Stimulated activated CD4-positive, alpha-beta T cell treated with anti-CD3 and anti-CD28 coated beads, Interleukin-2, amount 100 ng/mL, for 24 hours (primary cell): ENCODE measurements at places on chromosomes 2 and 18.

DNA sequence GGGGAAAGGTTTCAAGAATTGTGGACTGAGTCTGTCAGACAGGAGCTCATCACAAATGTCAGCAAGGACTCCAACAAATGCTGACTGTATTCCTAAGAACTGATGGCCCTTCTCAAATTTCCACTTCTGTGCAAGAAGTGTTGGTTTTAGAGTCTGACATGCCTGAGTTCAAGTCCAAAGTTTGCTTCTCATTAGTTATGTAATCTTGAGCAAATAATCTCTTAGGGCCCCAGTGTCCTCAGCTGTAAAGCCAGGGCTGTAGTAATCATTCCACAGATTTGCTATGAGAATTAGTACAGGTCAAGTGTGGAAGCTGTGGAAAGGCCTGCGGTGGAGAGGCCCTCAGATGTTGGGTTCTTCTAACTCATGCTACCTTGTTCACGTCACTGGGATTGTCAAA lies 23.9 kb downstream of the MEP1B start:
- DNase-seq = no peak

DNA sequence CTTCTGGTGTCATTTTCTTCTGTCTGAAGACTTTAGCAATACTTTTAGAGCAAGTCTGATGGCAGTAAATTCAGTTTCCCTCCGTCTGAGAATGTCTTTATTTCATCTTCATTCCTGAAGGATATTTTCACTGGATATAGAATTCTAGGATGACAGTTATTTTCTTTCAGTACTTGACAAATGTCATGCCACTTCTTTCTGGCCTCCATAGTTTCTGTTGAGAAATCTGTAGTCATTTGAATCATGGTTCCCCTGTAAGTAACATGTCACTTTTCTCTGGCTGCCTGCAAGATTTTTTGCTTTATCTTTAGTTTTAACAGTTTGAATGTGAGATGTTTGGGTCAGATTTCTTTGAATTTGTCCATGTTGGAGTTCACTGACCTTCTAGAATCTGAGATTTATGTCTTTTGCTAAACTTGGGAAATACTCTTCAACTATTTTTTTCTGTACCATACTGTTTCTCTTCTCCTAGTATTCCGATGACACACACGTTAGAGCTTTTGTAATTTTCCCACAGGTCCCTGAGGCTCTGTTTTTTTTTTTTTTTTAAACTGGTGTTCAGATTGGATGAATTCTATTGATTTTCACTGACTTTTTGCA lies 30.2 kb downstream of the RMND5A start:
- DNase-seq = no peak

- no peak for DNase-seq
These were observed 101.8 kb downstream of the AKAIN1 start for GRCh38 chr18:5095239-5095638.

- DNase-seq = no peak
These were observed 8.6 kb upstream of the KCNE4 start for GRCh38 chr2:223043164-223043941.

DNA sequence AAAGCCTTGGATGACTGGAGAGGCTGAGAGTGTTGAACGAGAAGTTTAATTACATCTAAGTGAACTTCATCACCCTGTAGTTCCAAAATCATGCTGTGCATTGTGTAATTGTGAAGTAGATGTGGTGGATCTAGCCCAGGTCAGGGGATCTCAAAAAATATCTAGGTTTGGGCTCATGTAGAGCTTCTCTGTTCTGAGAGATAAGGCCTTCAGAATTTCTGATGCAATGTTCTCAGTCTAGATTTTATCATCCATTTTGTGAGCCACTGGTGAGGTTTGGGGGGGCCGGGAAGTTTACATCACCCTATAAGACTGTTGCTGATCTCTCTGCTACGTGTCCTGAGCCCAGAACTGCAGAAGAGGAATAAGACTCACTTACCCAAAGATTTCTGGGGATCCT lies 719.4 kb downstream of the SOCS6 start:
- DNase-seq = no peak

GRCh38 chr2:127047716-127048617 lies 59.0 kb downstream of the BIN1 start:
- DNase-seq = no peak

GRCh38 chr2:37526323-37526722 lies 145.1 kb downstream of the CDC42EP3 start:
- no peak for DNase-seq

- DNase-seq = no peak
These were observed 230.2 kb upstream of the SMAD2 start for GRCh38 chr18:48160622-48161021.
